Myocyte (in vitro differentiated cells): ENCODE measurements at places on chromosomes 13 and 19. TPM values are rescaled to one million over a fixed set of nuclear protein-coding genes. Genes with fewer than 3 reads are reported as not detected.

DNA sequence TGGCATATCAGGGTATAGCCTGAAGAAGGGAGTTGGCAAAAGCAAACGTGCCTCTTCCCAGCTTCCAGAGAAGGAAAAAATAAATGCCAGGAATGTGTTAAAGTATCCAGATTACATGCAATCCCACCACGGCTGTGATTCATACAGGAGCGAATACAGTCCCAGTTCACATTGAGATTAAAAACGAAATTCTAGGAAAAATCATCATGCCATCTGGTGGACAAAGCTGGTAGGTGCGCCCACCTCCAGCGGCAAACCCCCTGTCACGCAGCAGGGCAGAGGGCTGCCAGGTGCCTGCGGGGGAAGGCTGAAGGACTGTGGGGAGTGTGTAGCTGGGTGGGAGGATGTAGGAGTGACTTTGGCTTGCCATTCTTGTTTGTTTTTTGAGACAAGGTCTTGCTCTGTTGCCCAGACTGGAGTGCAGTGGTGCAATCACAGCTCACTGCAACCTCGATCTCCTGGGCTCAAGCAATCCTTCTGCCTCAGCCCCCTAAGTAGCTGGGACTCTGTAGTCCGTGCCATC, 6.4 kb upstream of the DMWD start:
- peak; percentile 83 for DNase-seq

GRCh38 chr13:81197966-81198365, 857.0 kb upstream of the SPRY2 start:
- DNase-seq, result no peak

- no peak for DNase-seq
Observed at GRCh38 chr13:29743201-29743786, 107.1 kb downstream of the UBL3 start.

DNA sequence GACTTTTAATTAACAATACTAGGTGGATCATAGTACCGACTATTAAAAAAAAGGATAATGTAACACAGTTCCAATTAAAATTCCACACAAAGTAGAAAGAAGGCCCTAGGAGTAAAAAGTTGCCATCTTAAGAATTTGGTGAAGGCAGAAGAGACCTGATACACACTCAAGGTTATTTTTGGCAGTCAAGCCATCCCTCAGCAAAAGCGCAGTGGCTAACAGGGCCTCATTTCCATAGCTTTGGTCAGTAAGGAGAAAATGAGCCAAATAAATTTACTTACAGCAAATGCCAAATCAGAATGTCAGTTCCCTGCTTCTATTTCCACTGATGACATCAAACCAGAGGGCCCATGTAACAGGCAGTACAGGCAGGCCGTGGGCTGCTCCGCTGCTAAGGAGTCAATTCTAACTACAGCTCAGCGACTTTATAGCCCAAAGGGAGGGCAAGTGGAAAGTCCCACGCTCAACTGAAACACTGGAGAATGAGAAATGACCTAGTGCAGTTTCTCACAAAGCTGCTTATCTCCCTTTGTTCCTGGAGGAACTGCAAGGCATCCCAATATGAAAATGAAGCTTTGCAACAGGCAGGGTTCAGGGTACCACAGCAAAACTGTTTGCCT, 6.3 kb downstream of the ARGLU1 start:
- DNase-seq, result peak; percentile 20

GRCh38 chr13:97411984-97412383, 22.0 kb upstream of the RAP2A start:
- no peak for DNase-seq

ZNF302 gene
- 41.8 and 45.9 TPM in 2 replicates for total RNA-seq

ZSCAN22 gene
- total RNA-seq, result 2.8 and 3.5 TPM in 2 replicates

RASGRP4 gene
- 0.16 and 0.19 TPM in 2 replicates for total RNA-seq
